ENCODE measurements at places on chromosomes 12 and 14. TPM values are rescaled to one million over a fixed set of nuclear protein-coding genes. Genes with fewer than 3 reads are reported as not detected.

The C14orf180 gene
- 0.55 TPM for total RNA-seq

The MIP gene
- total RNA-seq = not detected

The INHBE gene
- not detected for total RNA-seq

The IQSEC3 gene
- total RNA-seq = 0.36 TPM

The PA2G4 gene
- 114 TPM for total RNA-seq

The EIF2S3B gene
- 0.36 TPM for total RNA-seq

The INHBC gene
- total RNA-seq = not detected

The CCDC198 gene
- total RNA-seq = not detected

The CACNB3 gene
- total RNA-seq = 17.1 TPM

The FAIM2 gene
- 5.8 TPM for total RNA-seq

Measured in sigmoid colon (tissue), 7 donors.